ENCODE measurements at places on chromosomes 13 and 19.

DNA sequence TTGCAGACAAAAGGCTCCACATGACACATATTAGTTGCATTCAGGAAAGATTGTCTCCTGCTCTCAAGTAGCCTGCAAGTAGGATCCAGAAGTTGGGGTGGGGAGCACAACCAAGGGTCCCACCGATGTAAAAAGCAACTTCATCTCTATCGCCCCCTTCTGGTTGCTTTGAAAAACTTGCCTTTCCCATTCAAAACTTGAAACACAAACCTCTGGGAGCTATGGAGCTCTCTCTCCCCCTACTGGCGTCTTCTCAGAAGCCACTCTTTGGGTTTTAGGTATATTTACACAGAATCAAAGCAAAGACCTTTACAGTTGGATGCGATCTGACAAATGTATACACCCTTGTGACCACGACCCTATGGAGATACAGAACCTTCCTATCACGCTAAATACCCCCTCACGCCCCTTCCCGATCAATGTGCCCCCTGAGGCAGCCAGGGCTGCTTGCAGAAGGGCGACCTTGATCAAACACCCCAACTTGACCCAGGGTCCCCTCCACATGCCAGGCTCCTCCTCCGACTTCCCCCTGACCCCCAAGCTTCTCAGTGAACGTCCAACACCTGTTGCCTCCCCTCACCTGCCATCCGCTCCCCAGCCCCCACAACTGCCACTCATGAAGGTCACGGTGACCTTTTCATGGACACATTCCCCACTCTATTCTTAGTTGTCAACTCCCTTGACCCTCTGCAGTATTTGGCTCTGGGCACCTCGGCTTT is 10.1 kb downstream of the NOSIP start:
- DNase-seq: peak; percentile 65

GRCh38 chr19:44663996-44664395 is 7.3 kb upstream of the CEACAM19 start:
- no peak for DNase-seq

DNA sequence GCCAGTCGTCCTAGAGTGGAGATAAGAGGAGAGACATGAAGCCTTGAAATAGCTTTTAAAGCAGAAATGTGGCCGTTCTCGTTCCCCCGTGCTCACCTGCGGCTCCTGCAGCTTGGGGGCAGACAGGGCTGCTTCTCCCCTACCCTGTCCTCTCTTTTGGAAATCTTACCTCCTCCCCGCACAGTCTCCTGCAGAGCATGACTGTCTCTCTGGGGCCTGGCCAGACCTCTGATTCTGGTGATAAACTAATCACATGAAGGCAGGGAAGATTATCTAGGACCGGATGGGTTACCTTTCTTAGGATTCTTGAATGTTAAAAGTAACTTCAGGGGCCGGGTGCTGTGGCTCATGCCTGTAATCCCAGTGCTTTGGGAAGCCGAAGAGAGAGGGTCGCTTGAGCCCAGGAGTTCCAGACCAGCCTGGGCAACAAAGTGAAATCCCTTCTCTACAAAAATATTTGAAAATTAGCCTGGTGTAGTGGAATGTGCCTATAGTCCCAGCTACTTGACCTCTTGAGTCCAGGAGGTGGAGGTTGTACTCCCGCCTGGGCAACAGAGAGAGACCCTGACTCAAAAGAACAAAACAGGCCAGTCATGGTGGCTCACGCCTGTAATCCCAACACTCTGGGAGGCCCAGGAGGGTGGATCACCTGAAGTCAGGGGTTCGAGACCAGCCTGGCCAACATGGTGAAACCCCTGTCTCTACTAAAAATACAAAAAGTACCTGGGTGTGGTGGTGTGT is 8.1 kb downstream of the CEBPA start:
- peak; percentile 5 for DNase-seq

- no peak for DNase-seq
These were observed 880 bp upstream of the C19orf12 start for GRCh38 chr19:29715701-29716581.

DNA sequence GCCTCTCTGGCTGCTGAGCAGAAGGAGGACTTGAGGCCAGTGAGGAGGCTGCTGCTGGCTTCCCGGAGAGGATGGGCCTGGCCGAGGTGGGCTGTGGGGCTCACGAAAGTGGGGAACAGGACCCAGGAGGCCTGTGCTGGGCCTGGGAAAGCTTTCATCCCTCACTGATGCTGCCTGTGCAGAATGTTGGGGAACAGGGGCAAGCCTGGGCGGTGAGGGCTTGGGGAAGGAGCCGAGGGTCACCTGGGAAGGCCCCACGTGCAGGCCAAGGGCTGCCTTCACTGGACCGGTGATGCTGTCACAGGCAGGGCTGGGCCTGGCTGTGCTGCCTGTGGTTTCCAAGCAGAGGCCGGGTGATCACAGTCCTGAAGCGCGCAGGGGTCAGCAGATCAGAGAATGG is 9.4 kb downstream of the AP1M1 start:
- DNase-seq: no peak

GRCh38 chr19:48817585-48818124 is 6.8 kb upstream of the BCAT2 start:
- DNase-seq: no peak

DNA sequence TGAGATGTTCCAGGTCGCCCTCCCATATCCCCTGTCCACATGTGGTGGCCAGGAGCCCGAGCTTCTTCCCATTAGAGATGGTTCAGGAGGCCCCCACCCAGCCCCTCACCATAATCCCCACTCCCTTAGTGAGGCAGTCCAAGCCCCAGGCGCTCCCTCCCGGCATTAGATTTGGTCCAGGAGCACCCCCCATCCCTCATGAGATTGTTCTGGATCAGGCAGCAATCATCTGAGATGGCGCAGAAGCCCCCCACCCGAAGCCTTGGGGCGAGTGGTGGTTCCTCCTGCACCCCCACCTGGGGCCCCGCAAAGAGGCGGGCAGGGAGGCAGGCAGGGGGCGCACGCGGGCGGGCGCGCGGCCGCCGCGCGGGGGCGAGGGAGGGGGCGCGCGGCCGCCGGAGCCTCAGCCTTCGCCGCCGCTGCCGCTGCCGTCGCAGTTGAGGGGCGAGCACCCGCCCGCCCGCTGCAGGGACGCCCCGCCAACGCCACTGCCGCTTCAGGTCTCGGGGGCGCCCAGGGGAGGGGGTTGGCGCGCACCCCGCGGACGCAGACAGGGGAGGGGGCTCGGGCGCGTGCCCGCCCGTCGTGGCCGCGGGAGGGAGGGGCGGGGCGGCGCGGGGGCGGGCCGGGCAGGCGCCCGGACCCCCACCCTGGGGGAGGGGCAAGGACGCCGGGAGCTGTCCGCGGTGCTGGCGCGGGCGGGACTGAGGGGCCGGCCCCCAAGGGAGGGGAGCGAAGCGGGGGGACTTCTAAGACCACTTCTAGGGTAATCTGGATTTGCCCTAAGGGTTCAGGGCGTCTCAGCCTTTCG is 46.4 kb upstream of the SHKBP1 start:
- no peak for DNase-seq

GRCh38 chr13:109629737-109630136 is 156.6 kb downstream of the IRS2 start:
- no peak for DNase-seq

GRCh38 chr13:45303026-45303425 is 38.0 kb downstream of the TPT1 start:
- no peak for DNase-seq

GRCh38 chr19:4981681-4981958 is 12.7 kb downstream of the KDM4B start:
- no peak for DNase-seq
